ENCODE measurements at places on chromosomes 4 and X. TPM values are rescaled to one million over a fixed set of nuclear protein-coding genes. Genes with fewer than 3 reads are reported as not detected.

The FHDC1 gene
- 0.32 TPM for polyA plus RNA-seq

The ERCC6L gene
- 13.5 TPM for polyA plus RNA-seq

The AADAT gene
- 9.8 TPM for polyA plus RNA-seq

The MAGEA11 gene
- not detected for polyA plus RNA-seq

The SHOX gene
- polyA plus RNA-seq = not detected

The XAGE1A gene
- 8.3 TPM for polyA plus RNA-seq

The CXXC4 gene
- 0.03 TPM for polyA plus RNA-seq

The GABRA4 gene
- polyA plus RNA-seq = not detected

The USP46 gene
- 5.6 TPM for polyA plus RNA-seq

The COL25A1 gene
- not detected for polyA plus RNA-seq

The SSX2 gene
- polyA plus RNA-seq = not detected

The HS3ST1 gene
- 0.07 TPM for polyA plus RNA-seq

The GATA1 gene
- not detected for polyA plus RNA-seq

The CYTL1 gene
- polyA plus RNA-seq = not detected

The RAB9B gene
- polyA plus RNA-seq = 0.14 TPM

The ZCCHC18 gene
- polyA plus RNA-seq = 0.22 TPM

The C4orf50 gene
- not detected for polyA plus RNA-seq

The UGT2A1 gene
- polyA plus RNA-seq = not detected

The F8A2 gene
- not detected for polyA plus RNA-seq

The MAGEA2 gene
- not detected for polyA plus RNA-seq

The PITX2 gene
- 1.5 TPM for polyA plus RNA-seq

The CT45A1 gene
- polyA plus RNA-seq = not detected

The PLP1 gene
- polyA plus RNA-seq = not detected

The TMEM175 gene
- 15.7 TPM for polyA plus RNA-seq

The UGT2B11 gene
- polyA plus RNA-seq = 0.09 TPM

The TMEM154 gene
- polyA plus RNA-seq = 0.05 TPM

The TRMT10A gene
- 7.4 TPM for polyA plus RNA-seq

The SATL1 gene
- polyA plus RNA-seq = 0.03 TPM

The STARD8 gene
- 1.7 TPM for polyA plus RNA-seq

The FGFBP2 gene
- polyA plus RNA-seq = not detected

The SLC25A43 gene
- polyA plus RNA-seq = 26.5 TPM

The FAM47E gene
- polyA plus RNA-seq = 0.08 TPM

The RCHY1 gene
- 20.1 TPM for polyA plus RNA-seq

The TRPC5OS gene
- not detected for polyA plus RNA-seq

The ZMAT1 gene
- polyA plus RNA-seq = 0.08 TPM

The MAGEA10 gene
- polyA plus RNA-seq = not detected

The GSX2 gene
- not detected for polyA plus RNA-seq

The VCX3A gene
- polyA plus RNA-seq = not detected

The MGAT4D gene
- not detected for polyA plus RNA-seq

The IRS4 gene
- polyA plus RNA-seq = not detected

The NSUN7 gene
- polyA plus RNA-seq = 0.59 TPM

The FAM184B gene
- 0.01 TPM for polyA plus RNA-seq

The GLOD5 gene
- not detected for polyA plus RNA-seq

The TBC1D19 gene
- 5.4 TPM for polyA plus RNA-seq

The SUV39H1 gene
- polyA plus RNA-seq = 20.0 TPM

The RGN gene
- not detected for polyA plus RNA-seq

The SUPT20HL1 gene
- polyA plus RNA-seq = not detected

The FAM47A gene
- not detected for polyA plus RNA-seq

The PCYT1B gene
- not detected for polyA plus RNA-seq

The LRAT gene
- 0.08 TPM for polyA plus RNA-seq

The ANK2 gene
- 1.0 TPM for polyA plus RNA-seq

The NUDT9 gene
- 36.7 TPM for polyA plus RNA-seq

The ACE2 gene
- polyA plus RNA-seq = not detected

The CFAP97 gene
- 15.7 TPM for polyA plus RNA-seq

The JCHAIN gene
- 0.17 TPM for polyA plus RNA-seq

The XG gene
- polyA plus RNA-seq = not detected

Data from A549 (cell line).